Pancreas (tissue), 10 donors: ENCODE measurements at places on chromosomes 13 and 19. TPM values are rescaled to one million over a fixed set of nuclear protein-coding genes. Genes with fewer than 3 reads are reported as not detected.

- no peak overlapping the region for H3K27ac ChIP-seq
- peaks cover 5% of the 10 kb centered on the region for H3K4me1 ChIP-seq
- H3K36me3 ChIP-seq: no peaks in the 10 kb centered on the region
- H3K4me3 ChIP-seq: no peak overlapping the region
Observed at GRCh38 chr13:80379245-80379644, 38.3 kb upstream of the SPRY2 start.

DNA sequence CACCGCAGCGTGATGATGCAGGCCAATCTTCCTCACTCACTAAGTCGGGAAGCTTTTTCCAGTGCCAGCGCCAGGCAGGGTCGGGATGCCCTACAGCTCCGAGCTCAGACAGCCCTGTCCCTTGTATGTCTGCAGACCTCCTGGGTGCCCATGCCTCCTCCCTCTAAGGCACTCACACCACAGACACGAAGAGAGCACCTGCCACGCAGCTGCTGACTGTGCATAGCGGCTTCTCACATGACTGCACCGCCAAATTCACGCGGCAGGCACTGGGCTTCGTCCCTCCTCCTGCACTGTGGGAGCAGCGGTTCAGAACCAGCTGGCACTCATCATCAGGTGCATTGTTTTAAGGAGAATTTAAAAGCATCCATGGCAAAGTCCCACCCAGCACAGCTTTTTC is 88.1 kb downstream of the SLC7A1 start:
- no peaks in the 10 kb centered on the region for H3K27me3 ChIP-seq
- no peaks in the 10 kb centered on the region for H3K4me1 ChIP-seq
- no peak overlapping the region for H3K4me3 ChIP-seq
- no peak overlapping the region for H3K27ac ChIP-seq
- no peak for DNase-seq

GRCh38 chr13:73416093-73416492 is 357.3 kb downstream of the KLF5 start:
- H3K4me3 ChIP-seq: no peak overlapping the region
- H3K36me3 ChIP-seq: no peaks in the 10 kb centered on the region
- no peaks in the 10 kb centered on the region for H3K4me1 ChIP-seq
- H3K27me3 ChIP-seq: no peaks in the 10 kb centered on the region
- DNase-seq: no peak
- no peak overlapping the region for H3K27ac ChIP-seq

Gene NLRP7
- total RNA-seq: not detected

- DNase-seq: no peak
- H3K4me1 ChIP-seq: no peaks in the 10 kb centered on the region
- no peaks in the 10 kb centered on the region for H3K36me3 ChIP-seq
- no peak overlapping the region for H3K4me3 ChIP-seq
- H3K27ac ChIP-seq: no peak overlapping the region
- no peaks in the 10 kb centered on the region for H3K27me3 ChIP-seq
Observed at GRCh38 chr13:50627111-50627510, 216.4 kb downstream of the DLEU7 start.

GRCh38 chr13:99307247-99307646 is at the start of gene GPR183:
GPR183 (minus strand) TSS chr13:99307399; CDS start chr13:99296145, 11,254 bp downstream.
- no peak for DNase-seq
- H3K36me3 ChIP-seq: no peaks in the 10 kb centered on the region
- no peaks in the 10 kb centered on the region for H3K27me3 ChIP-seq
- peak within 1 kb of the TSS; percentile 15 for H3K4me3 ChIP-seq

DNA sequence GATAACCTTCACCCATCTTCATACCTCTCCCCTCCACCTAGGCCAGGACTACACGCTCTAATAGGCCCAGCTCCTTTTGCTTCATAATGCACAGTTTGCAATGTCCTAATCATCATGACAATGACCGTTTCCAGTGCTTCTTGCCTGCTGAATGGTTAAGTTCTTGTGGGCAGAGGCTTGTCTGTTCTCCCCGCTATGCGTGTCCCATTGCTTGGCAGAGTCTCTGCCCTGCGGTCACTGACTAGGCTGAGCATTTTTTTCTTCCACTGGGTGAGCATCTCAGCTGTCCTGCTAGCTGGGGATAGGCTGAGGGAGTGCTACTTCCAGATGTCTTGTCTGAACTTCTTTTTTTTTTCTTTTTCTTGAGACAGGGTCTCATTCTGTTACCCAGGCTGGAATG is 314.7 kb downstream of the UQCRFS1 start:
- no peaks in the 10 kb centered on the region for H3K27me3 ChIP-seq
- H3K36me3 ChIP-seq: no peaks in the 10 kb centered on the region
- no peak overlapping the region for H3K27ac ChIP-seq
- no peak overlapping the region for H3K4me3 ChIP-seq
- DNase-seq: no peak

DNA sequence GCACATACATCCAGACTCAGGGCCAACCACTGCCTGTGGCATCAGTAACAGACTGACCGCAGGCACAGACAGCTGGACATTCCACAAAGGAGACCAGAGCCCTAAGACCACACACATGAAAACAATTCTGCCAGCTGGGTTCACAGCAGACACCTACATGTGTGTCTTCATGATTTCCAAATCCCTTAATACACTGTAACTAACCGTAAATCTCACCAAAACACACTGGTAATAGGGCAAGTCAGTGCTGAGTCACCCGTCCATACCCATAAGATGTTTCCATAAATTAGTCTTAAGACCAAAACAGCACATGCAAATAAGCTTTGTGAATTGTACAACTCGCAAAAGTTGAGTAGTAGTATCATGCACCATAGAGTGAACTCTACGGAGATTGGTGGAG is 65.4 kb downstream of the TUBGCP3 start:
- H3K27ac ChIP-seq: no peak overlapping the region
- H3K27me3 ChIP-seq: no peaks in the 10 kb centered on the region
- DNase-seq: no peak
- H3K4me1 ChIP-seq: no peaks in the 10 kb centered on the region

DNA sequence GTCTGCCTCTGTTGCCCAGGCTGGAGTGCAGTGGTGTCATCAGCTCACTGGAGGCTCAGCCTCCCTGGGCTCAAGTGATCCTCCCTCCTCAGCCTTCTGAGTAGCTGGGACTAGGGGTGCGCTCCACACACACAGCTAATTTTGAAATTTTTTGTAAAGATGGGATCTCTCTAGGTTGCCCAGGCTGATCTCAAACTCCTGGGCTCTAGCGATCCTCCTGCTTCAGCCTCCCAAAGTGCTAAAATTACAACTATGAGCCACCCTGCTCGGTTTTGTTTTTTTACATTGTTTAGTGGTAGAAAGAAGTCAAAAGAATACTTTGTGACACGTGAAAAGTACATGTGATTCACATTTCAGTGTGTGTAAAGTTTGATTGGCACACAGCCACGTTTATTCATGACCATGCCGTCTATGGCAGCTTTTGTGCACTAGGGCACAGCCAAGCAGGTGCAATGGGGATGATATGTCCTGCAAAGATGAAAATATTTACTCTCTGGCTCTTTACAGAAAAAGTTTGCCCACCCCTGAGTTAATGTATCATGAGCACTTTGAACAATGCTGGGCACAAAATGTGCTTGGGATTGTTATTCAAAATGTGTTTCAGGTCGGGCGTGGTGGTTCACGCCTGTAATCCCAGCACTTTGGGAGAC is 16.2 kb upstream of the NFIC start:
- no peaks in the 10 kb centered on the region for H3K27me3 ChIP-seq
- no peaks in the 10 kb centered on the region for H3K36me3 ChIP-seq
- no peak overlapping the region for H3K4me3 ChIP-seq
- peak overlapping the region; percentile 54 for H3K27ac ChIP-seq
- no peak for DNase-seq

DNA sequence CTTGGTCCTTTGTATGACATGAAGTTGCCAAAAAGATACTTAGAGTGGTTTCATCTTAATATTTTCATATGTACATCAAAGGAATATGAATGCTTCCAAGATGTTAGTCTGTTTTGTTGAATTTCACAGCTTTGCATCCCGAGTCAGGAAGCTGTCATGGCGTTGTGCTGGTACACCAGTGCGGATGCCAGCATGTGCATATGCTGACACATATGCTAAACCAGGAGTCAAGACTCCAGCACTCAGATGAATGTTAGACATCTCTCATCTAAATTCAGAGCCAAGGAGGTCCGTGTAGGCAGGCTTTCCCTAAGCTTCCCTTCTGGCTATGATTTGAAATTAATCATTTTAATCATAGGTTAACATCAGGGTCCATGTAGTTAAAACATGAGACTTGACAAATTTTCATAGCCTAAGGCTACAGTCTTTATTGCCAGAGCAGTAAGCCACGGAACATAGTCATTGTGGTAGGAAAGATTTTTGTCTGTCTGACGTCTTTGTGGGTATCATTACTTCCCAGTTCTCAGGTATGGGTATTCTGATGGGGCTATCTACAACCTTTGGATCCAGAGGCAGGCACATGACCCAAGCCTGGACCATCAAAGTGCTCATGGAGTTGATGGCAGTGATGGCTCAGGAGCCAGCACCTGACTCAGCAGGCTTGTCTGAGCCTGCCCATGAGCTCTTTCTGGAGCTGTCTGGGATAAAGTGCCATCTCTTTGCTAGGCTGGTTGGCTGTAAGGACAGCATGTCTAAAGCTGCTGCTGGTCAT is 246.1 kb downstream of the KCNRG start:
- no peak overlapping the region for H3K4me3 ChIP-seq
- H3K27ac ChIP-seq: no peak overlapping the region
- no peak for DNase-seq
- no peaks in the 10 kb centered on the region for H3K27me3 ChIP-seq

- peaks cover 8% of the 10 kb centered on the region for H3K36me3 ChIP-seq
- peak; percentile 48 for DNase-seq
- H3K27me3 ChIP-seq: no peaks in the 10 kb centered on the region
- no peaks in the 10 kb centered on the region for H3K4me1 ChIP-seq
Observed at GRCh38 chr19:44988896-44989556, 12.2 kb upstream of the RELB start.

DNA sequence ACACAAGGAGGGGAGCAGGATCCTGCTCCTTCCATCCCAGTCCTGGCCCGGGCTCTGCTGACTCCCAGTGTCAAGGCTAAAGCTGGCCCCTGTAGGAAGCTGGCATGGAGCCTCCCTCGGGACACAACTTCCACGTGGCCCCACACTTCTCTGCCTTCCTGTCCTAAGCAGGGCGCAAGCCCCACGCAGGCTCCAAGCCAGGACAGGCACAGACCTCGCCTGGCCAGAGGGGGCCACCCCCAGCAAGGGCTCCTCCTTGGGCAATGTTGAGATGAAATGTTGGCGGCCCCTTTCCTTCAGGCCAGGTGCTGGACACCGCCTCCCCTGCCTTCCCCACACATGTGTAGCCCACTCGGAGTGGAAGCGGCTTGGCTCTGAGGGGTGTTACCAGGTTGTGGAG is 66.6 kb downstream of the COL4A1 start:
- H3K27me3 ChIP-seq: no peaks in the 10 kb centered on the region
- no peak overlapping the region for H3K4me3 ChIP-seq
- no peak overlapping the region for H3K27ac ChIP-seq
- no peak for DNase-seq

- H3K36me3 ChIP-seq: peaks cover 11% of the 10 kb centered on the region
- H3K27me3 ChIP-seq: no peaks in the 10 kb centered on the region
- DNase-seq: no peak
- no peaks in the 10 kb centered on the region for H3K4me1 ChIP-seq
- H3K27ac ChIP-seq: no peak overlapping the region
Observed at GRCh38 chr13:19836472-19836871, 27.0 kb downstream of the ZMYM5 start.

DNA sequence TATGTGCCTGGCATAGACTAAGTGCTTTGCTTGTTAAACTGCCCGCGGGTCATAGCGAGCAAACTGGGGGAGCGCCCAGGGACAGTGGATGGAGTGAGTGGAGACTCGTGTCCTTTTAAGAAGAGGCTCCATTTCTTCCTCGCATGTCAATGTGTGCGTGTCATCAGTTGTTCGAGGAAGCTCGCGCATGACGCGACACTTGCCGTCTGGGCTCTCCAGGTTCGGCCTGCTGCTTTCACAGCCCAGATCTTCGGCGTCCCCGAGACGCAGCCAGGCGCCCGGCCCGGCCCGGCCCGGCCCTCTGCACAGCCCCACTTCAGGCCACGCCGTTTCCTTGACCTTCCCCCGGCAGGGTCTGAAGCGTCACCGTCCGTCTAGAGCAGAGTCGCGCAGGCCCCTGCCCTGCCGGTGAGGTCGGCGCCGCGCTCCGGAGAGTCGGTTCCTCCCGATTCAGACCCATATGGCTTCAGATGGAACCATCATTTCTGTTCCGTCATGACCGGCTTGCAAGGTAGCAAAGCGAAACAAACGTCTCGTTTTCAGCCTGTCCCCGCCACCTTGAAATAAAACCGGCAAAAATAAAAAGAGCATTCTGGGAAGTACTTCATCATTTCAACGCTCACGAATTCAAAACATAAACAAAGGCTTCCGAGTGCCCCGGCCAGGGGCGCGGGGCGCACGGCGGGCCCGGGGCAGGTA is 599 bp upstream of the ARHGEF7 start:
- H3K36me3 ChIP-seq: no peaks in the 10 kb centered on the region
- no peak overlapping the region for H3K27ac ChIP-seq
- H3K4me1 ChIP-seq: peaks cover 4% of the 10 kb centered on the region
- peak overlapping the region; percentile 60 for H3K4me3 ChIP-seq
- DNase-seq: no peak

DNA sequence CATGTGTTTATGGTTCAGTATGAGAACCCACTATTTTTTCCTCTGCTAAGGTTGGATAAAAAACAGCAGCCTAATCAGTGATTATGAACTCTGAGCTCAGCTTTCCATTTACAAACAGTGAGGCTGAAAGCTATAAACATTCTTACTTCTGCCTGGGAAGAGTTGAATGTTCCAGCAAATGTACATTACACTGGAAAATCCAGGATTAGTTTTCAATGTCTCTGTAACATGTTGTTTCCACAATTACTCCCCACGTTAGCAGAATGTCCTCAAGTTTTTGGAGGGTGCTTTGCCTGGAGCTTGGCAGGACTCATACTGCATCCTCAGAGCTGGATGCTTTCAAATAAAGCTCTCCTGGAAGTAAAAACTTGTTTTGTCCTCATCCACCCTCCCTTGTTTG is 150.4 kb downstream of the POSTN start:
- no peak for DNase-seq
- H3K27ac ChIP-seq: no peak overlapping the region
- no peaks in the 10 kb centered on the region for H3K36me3 ChIP-seq
- H3K4me3 ChIP-seq: no peak overlapping the region

- H3K36me3 ChIP-seq: no peaks in the 10 kb centered on the region
- DNase-seq: no peak
- H3K27ac ChIP-seq: no peak overlapping the region
- H3K27me3 ChIP-seq: no peaks in the 10 kb centered on the region
- H3K4me3 ChIP-seq: no peak overlapping the region
Observed at GRCh38 chr19:3783660-3784584, 2.3 kb downstream of the MATK start.

Gene ZNF155
- total RNA-seq: 5.2 TPM
